Activated naive CD8-positive, alpha-beta T cell treated with anti-CD3 and anti-CD28 coated beads, Interleukin-2, amount 10 ng/mL, durations not matched to agents 7 days and 5 days (primary cell): ENCODE measurements at places on chromosomes 12 and 14. TPM values are rescaled to one million over a fixed set of nuclear protein-coding genes. Genes with fewer than 3 reads are reported as not detected.

DNA sequence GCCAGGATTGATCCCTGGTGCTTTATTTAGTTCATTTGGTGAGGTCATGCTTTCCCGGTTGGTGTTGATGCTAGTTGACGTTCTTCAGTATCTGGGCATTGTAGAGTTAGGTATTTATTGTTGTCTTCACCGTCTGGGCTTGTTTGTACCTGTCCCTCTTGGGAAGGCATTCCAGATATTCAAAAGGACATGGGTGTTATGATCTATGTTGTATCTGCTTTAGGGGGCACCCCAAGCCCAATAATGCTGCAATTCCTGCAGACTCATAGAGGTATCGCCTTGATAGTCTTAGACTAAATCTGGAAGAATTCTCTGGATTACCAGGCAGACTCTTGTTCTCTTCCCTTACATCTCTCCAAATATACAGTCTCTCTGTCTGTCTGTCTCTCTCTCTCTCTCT lies 42.1 kb downstream of the AK7 start:
- H3K27me3 ChIP-seq: peaks cover 14% of the 10 kb centered on the region
- H3K4me3 ChIP-seq: no peak overlapping the region
- no peak for DNase-seq
- H3K27ac ChIP-seq: no peak overlapping the region
- H3K36me3 ChIP-seq: no peaks in the 10 kb centered on the region
- H3K4me1 ChIP-seq: no peaks in the 10 kb centered on the region

GRCh38 chr12:105279460-105280056 lies 43.6 kb upstream of the APPL2 start:
- no peak overlapping the region for H3K27ac ChIP-seq
- peak; percentile 32 for DNase-seq
- peaks cover 3% of the 10 kb centered on the region for H3K36me3 ChIP-seq
- no peak overlapping the region for H3K4me3 ChIP-seq

The SDSL gene
- 1.2 TPM for total RNA-seq

The IPO4 gene
- 33.0 TPM for total RNA-seq

- DNase-seq: no peak
- no peak overlapping the region for H3K4me3 ChIP-seq
- H3K4me1 ChIP-seq: peaks cover 3% of the 10 kb centered on the region
- peaks cover 11% of the 10 kb centered on the region for H3K27me3 ChIP-seq
These were observed 210.0 kb downstream of the PPM1H start for GRCh38 chr12:62724947-62725451.

GRCh38 chr12:62604871-62605270 lies 138.2 kb downstream of the MON2 start:
- H3K4me1 ChIP-seq: peaks cover 29% of the 10 kb centered on the region
- peak overlapping the region; percentile 93 for H3K4me3 ChIP-seq
- peaks cover 3% of the 10 kb centered on the region for H3K27me3 ChIP-seq

DNA sequence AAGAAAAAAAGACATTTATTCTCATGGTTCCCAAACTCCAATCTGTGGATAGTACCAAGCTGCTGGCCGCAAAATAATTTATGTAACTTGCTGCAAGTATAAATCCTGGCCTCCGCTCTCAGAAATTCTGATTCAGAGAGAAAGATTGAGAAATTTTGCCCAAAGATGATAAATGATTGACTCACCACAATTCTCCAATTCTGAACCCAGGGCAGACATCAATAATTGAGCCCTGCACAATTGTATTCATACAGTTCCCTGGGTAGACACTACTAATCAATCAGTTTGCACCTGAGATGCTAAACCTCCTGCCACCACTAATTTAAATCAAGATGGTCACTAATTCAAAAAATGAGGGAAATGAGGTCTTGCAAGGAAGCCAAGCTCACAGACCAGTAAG lies 38.2 kb downstream of the TRPV4 start:
- no peaks in the 10 kb centered on the region for H3K36me3 ChIP-seq
- H3K27ac ChIP-seq: no peak overlapping the region
- H3K4me1 ChIP-seq: no peaks in the 10 kb centered on the region
- no peak overlapping the region for H3K4me3 ChIP-seq

DNA sequence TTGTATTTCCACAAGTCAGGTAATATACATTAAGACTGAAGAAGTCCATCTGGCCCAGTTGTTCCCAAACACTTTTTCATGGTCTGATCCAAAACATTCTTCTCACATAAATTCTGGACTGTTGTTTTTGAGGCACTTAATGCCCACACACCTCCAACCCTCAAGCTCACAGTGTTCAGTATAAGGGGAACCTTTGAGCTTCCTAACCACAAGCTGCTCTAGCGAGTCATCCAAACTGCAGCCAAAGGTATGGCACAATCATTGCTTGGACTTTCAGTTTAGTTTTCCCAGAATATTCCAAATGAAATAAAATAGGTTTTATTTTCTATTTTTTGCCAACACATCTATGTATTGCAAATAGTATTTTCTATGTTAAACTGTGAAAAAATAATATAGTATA lies 103.0 kb downstream of the PUS7L start:
- DNase-seq: no peak
- H3K27ac ChIP-seq: no peak overlapping the region
- no peak overlapping the region for H3K4me3 ChIP-seq

The TSHR gene
- total RNA-seq: 0.37 TPM

DNA sequence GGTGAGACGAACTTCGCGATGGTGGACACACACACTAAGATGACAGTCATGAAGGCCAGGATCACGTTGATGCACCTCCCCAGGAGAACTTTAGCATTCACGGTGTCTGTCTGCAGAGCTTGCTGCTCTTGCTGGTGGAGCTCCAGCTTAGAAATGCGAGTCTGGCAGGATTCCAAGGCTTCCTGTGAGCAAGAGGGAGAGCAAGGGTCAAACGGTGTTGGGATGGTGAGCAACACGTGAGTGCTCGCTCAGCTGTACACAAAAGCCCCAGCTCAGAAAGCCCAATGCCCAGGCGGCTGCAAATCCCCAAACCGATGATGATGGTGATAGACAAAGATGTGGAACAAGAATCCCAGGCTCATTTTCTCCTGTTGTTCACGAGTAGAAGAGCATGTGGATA lies 78.8 kb downstream of the TMCC3 start:
- H3K36me3 ChIP-seq: no peaks in the 10 kb centered on the region
- H3K27ac ChIP-seq: no peak overlapping the region

DNA sequence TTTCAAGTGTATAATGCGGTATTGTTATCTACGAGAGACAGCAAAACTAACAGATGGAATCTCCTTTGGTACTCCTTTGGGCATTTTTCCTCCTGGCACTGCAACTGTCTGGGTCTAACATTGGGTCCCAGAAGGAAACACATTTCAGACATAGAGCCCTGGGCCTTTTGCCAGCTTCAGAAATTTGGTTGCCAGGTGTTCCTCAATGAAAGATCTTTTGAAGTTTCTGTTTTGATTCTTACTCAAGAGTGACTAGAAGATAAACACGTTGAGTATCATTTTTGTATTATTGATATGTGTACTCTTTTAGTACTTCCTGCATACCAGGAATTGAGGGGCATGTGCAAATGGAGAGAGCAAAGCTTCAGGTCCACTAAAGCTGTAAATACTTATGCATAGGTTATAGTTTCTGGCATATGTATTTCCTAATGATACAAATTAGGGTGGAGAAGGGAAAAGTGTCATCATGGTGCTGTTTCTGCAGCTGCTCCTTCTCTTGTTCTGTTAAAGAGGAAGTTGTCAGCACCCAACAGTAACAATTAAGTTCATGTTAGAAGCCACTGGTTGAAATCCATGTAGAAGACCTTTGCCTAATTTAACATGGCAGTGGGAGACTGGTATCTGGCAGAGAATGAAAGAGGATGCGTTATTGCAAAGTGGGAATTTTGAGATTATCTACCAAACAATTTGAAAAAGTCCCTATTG lies 53.5 kb downstream of the SLC38A6 start:
- H3K27ac ChIP-seq: no peak overlapping the region
- no peak for DNase-seq
- peaks cover 1% of the 10 kb centered on the region for H3K36me3 ChIP-seq

The SLC38A4 gene
- not detected for total RNA-seq

- H3K4me1 ChIP-seq: peaks cover 3% of the 10 kb centered on the region
- peaks cover 5% of the 10 kb centered on the region for H3K27me3 ChIP-seq
- H3K4me3 ChIP-seq: no peak overlapping the region
- H3K27ac ChIP-seq: no peak overlapping the region
These were observed 27.4 kb upstream of the A2M start for GRCh38 chr12:9143137-9143536.

DNA sequence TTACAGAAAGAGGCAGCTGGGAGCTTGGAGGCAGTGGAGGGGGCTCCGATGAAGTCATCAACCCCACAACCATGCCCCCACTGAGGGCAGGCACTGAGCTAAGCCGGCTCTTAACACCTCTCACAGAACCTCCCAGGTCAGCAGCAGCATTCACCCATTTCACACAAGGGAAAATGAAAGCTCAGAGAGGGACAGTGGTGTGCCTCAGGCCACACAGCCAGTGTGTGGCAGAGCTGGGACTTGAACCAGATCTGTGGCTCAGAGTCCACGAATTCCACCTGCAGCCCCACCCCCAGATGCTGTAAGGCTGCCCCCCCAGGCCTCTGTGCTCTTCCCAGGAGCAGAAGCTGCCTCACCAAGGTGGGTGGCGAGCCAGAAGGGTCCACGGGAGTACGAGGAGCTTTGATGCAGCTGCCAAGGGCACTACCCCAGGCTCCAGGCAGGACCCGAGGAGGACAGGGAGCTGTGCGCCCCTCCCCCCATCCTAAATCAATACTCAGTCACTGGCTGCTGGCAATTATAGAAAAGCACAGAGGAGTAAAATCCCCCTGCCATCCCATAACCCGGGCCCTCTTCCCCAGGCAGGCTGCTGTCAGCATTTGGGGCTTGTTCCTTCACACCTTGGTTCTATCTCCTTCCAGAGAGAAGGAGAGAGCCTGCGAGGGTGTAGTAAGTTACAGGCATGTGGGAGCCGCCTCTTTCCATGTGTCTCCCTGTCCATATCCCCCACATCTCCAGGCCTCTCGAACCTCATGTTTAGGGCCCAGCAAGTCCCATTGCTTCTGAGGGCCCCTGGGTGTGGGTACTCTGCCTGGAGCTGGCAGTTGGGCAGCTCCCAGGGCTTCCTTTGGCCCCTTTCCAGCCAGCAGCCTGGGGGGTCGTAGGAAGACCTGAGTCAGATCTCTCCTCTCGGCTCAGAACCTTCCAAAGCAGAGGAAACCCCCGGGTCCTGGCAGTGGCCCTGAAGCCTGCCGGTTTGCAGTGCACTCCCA lies 47.6 kb downstream of the FAM222A start:
- no peaks in the 10 kb centered on the region for H3K27me3 ChIP-seq
- no peak overlapping the region for H3K27ac ChIP-seq
- H3K4me3 ChIP-seq: no peak overlapping the region
- peak; percentile 19 for DNase-seq

GRCh38 chr12:113933201-113933786 lies 32.8 kb downstream of the RBM19 start:
- no peak overlapping the region for H3K27ac ChIP-seq
- H3K4me1 ChIP-seq: peaks cover 15% of the 10 kb centered on the region
- no peak overlapping the region for H3K4me3 ChIP-seq
- H3K36me3 ChIP-seq: peaks cover 6% of the 10 kb centered on the region

The TAPBPL gene
- total RNA-seq: 49.4 TPM

The HOXC4 gene
- 1.5 TPM for total RNA-seq

GRCh38 chr14:68878908-68879307 lies 86.0 kb upstream of the ZFP36L1 start:
- H3K36me3 ChIP-seq: peaks cover 24% of the 10 kb centered on the region
- no peak overlapping the region for H3K27ac ChIP-seq
- H3K4me3 ChIP-seq: no peak overlapping the region
- DNase-seq: no peak

GRCh38 chr12:53932915-53933314 lies 5.7 kb upstream of the HOXC13 start:
- no peak for DNase-seq
- H3K36me3 ChIP-seq: no peaks in the 10 kb centered on the region
- H3K4me3 ChIP-seq: no peak overlapping the region
- no peak overlapping the region for H3K27ac ChIP-seq

DNA sequence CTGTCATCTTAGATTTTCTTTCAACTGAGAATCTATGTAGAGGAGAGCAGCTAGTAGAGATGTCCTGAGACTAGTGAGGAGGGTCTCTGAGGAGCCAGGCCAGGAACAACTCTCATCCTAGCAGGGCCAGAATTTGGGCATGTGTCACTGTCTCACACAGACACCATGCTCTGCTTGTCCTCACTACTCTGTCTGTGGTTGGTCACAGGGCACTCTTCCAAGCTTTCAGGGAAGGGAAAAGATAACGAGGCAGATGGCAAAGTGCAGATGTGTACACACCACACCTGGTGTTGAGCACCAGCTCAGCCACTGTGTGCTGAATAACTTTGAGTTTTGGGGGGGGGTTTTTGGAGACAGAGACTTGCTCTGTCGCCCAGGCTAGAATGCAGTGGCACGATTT lies 2.5 kb downstream of the SSPN start:
- H3K27me3 ChIP-seq: peaks cover 64% of the 10 kb centered on the region
- H3K27ac ChIP-seq: no peak overlapping the region
- no peak for DNase-seq
- H3K36me3 ChIP-seq: no peaks in the 10 kb centered on the region
- peaks cover 5% of the 10 kb centered on the region for H3K4me1 ChIP-seq

- H3K4me3 ChIP-seq: no peak overlapping the region
- no peak for DNase-seq
- H3K36me3 ChIP-seq: peaks cover 22% of the 10 kb centered on the region
- peaks cover 5% of the 10 kb centered on the region for H3K4me1 ChIP-seq
- H3K27me3 ChIP-seq: no peaks in the 10 kb centered on the region
- no peak overlapping the region for H3K27ac ChIP-seq
These were observed 80.0 kb downstream of the IFNG-AS1 start for GRCh38 chr12:68069275-68069674.

The GNB3 gene
- total RNA-seq: 3.1 TPM

DNA sequence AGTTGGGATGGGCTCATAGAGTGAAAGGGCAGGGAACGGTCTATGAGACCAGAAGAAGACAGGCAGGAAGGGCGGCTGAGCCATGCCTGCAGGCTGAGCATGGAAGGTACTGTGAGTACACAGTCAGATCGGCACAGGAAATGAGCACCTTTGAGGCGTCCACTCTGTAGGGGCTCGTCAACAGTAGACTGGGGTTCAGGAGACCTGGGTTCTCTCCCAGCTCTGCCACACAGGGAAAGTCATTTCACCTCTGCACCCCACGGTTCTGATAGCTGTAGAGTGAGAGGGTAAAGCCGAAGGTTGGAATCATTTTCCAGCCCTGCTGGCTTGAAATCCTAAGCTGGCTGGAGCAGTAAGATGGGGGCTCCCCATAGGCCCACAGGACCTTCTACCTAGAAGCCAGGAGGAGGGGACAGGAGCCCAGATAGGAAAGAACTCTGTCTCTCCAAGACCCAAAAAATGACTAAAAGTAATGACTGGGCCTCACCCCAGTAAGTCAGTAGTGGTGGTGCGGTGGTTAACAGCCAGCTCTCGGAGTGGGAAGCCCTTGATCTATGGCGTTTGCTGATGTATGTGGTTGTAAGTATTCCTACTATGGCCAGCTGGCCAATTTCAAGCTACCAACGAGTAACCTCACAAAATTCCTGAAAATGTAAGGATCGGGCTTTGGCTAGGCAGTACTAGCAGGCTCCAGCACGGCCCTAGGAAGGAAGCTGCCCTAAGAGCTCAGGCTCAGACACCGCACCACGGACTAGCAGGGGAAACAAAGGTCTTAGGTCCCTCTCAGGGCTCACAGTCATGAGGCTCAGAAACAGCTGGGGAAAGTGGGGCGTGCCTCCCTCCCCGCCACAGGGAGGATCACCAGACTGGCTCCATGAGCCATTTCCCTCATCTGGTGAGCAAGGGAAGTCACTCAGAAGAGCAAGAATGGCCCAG lies 10.3 kb upstream of the CD27 start:
- H3K4me1 ChIP-seq: peaks cover 37% of the 10 kb centered on the region
- no peak for DNase-seq
- no peaks in the 10 kb centered on the region for H3K36me3 ChIP-seq
- peak overlapping the region; percentile 69 for H3K4me3 ChIP-seq
